ENCODE measurements at places on chromosomes 2 and 18. TPM values are rescaled to one million over a fixed set of nuclear protein-coding genes. Genes with fewer than 3 reads are reported as not detected.

The REG3G gene
- total RNA-seq = not detected

The ZNF396 gene
- 0.99 TPM for total RNA-seq

The SULT1C2 gene
- total RNA-seq = not detected

GRCh38 chr18:26460449-26461091, 87.8 kb downstream of the KCTD1 start:
- no peaks in the 10 kb centered on the region for H3K36me3 ChIP-seq
- DNase-seq = no peak
- no peaks in the 10 kb centered on the region for H3K27me3 ChIP-seq
- peaks cover 9% of the 10 kb centered on the region for H3K4me1 ChIP-seq
- H3K27ac ChIP-seq = no peak overlapping the region

GRCh38 chr18:48098007-48098406, 167.5 kb upstream of the SMAD2 start:
- H3K27me3 ChIP-seq = peaks cover 18% of the 10 kb centered on the region
- H3K4me1 ChIP-seq = no peaks in the 10 kb centered on the region
- no peaks in the 10 kb centered on the region for H3K36me3 ChIP-seq
- DNase-seq = no peak
- H3K27ac ChIP-seq = no peak overlapping the region

DNA sequence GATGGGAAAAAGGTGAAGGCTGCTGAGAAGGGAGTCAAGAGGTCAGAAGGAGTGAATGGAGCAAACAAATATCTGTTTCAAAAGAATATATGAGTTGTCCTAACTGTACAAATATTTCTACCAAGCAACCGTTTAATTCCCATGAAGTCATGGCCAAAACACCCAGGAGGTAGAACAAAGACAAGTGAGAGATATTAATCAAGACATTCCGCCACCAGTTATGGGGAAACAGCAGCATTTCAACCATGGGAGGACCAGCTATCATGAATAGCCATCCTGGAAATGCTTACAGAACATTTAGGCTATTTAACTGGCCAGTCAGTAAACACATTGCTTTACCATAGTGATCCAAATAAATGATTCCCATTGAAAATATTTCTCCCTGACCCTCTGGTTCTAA, 396.3 kb downstream of the IRS1 start:
- DNase-seq = no peak
- H3K27ac ChIP-seq = no peak overlapping the region
- H3K4me3 ChIP-seq = no peak overlapping the region
- H3K27me3 ChIP-seq = peaks cover 19% of the 10 kb centered on the region
- peaks cover 2% of the 10 kb centered on the region for H3K36me3 ChIP-seq

GRCh38 chr18:23547846-23548245, 38.5 kb downstream of the NPC1 start:
- H3K27ac ChIP-seq = no peak overlapping the region
- DNase-seq = no peak
- peaks cover under 1% of the 10 kb centered on the region for H3K4me1 ChIP-seq
- peaks cover 17% of the 10 kb centered on the region for H3K36me3 ChIP-seq
- H3K4me3 ChIP-seq = no peak overlapping the region

DNA sequence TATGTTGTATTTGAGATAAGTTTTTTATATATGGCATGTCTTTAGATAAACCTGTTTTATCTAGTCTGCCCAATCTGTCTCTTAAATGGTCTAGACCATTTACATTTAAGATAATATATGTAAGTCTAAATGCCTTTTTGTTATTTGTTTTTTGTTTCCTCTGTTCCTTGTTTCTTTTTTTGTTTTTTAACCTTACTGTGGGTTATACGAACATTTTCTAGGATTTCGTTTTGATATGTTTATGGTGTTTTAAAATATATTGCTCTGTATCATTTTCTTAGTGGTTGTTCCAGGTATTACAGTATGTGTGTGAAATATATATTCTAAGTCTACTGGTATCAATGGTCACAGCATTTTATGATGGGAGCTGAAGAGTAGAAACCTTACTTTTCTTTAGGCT, 13.3 kb downstream of the BCL2L11 start:
- peaks cover 29% of the 10 kb centered on the region for H3K36me3 ChIP-seq
- no peak overlapping the region for H3K4me3 ChIP-seq
- DNase-seq = no peak
- no peak overlapping the region for H3K27ac ChIP-seq
- no peaks in the 10 kb centered on the region for H3K27me3 ChIP-seq

DNA sequence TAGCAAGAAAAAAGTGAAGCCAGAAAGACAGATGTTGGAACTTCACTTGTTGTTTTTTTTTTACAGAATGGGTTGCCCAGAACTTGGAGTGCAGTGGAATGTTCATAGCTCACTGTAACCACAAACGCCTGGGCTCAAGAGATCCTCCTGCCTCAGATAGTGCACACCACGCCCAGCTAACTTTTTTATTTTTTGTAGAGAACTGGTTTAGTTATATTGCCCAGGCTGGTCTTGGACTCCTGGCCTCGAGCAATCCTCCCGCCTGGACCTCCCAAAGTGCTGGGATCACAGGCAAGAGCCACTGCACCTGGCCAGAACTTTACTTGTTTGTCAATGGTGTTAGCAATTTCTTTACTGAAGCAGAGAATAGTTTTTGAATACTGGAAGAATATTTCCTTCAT, 11.9 kb upstream of the ASPRV1 start:
- no peak for DNase-seq
- H3K4me3 ChIP-seq = no peak overlapping the region
- no peaks in the 10 kb centered on the region for H3K36me3 ChIP-seq
- no peak overlapping the region for H3K27ac ChIP-seq
- H3K4me1 ChIP-seq = peaks cover 7% of the 10 kb centered on the region

DNA sequence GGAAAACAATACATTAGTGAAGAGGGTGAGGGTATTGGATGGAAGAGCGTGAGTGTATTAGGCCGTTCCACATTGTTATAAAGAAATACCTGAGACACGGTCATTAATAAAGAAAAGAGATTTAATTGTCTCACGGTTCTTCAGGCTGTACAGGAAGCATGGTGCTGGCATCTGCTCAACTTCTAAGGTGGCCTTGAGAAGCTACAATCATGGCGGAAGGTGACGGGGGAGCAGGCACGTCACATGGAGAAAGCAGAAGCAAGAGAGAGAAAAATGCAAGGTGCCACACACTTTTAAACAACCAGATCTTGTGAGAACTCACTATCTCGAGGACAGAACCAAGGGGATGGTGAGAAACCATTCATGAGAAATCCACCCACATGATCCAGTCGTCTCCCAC, 18.2 kb downstream of the HPCAL1 start:
- DNase-seq = no peak
- no peak overlapping the region for H3K27ac ChIP-seq
- no peak overlapping the region for H3K4me3 ChIP-seq
- H3K36me3 ChIP-seq = peaks cover 40% of the 10 kb centered on the region
- peaks cover 38% of the 10 kb centered on the region for H3K4me1 ChIP-seq
- no peaks in the 10 kb centered on the region for H3K27me3 ChIP-seq

- no peaks in the 10 kb centered on the region for H3K27me3 ChIP-seq
- no peak for DNase-seq
- H3K4me3 ChIP-seq = no peak overlapping the region
- H3K4me1 ChIP-seq = peaks cover 10% of the 10 kb centered on the region
Measured at GRCh38 chr18:62759704-62760402, 44.5 kb downstream of the PHLPP1 start.

DNA sequence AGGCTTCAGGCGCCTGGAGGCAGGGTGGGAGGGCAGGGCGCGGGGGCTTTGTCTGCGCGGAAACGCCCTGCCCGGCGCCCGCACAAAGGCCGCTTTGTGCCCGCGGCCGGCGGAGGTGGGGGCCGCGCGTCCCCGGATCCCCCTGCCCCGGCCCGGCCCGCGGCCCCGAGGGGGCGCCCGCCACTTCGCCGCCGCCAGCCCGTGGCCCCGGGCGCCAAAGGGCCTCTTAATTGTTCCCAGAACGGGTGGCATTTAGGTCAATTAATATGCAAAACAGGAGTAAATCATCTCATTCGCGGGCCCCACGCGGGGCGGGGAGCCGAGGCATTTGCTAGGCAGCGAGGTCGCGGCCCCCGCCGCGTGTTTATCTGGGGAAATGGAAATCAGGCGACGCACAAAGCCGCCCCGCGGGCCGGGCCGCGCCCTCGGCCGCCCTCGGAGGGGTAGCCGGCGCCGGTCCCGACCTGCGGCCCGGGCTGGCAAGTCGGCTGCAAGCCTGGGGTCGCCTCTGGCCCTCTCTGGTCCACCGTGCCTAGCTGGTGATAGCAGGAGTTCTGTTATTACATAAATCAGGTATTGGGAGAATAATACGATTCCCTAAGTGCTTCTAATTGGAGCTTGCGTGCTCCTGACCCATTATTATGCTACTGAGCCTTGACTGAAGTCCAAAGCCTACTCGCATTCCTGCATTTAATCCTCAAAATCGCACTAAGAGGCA, 148.2 kb upstream of the GLI2 start:
- no peaks in the 10 kb centered on the region for H3K36me3 ChIP-seq
